NCI-H526 (cell line): ENCODE measurements at places on chromosomes 13 and 19.

DNA sequence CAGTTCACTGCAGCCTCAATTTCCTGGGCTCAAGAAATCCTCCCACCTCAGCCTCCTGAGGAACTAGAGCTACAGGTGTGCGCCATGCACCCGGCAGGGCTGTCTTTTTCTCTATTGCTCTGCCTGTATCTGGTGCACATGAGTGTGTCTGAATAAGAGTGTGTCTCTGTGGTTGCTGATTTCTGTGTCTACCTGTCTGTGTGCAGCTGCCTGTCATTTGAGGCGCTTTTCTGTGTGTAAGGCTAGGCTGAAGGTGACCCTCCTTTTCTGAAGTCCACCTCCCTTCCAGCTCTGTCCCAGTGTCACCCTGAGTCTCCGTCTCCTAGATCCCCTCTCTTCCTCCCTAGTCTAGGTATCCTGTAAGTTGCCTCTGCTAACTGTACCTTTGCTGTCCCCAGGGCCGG is 1.5 kb upstream of the PRR12 start:
- no peak for DNase-seq

DNA sequence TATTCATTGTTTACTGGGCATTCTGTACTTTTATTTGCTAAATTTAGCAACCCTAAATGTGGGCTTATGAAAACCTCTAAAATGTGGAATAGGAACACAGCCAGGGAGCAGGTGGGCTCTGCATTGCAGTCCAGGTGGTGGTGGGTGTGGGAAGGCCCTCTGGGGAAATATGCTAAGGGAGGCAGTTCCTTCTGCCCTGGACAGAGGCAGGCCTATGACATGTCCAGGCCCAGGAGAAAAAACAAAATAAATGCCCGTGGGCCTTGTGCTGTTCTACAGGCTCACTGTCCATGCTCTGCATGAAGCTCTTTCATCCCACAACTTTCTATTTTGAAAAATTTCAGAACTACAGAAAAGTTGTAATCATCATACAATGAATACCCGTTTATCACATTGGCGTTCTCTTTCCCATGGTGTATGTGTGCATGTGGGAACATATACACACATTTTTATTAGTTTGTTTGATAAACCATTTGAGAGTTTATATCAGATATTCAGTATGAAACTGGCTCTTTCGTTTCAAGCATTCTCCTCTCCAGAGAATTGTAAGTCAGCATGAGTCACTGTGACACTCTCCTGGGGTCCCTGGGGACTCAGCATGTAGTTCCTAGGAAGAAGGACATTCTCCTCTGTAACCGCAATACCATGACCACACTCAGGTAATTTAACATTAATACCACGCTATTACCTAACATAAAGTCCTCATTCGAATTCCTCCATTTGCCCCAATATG is 505.3 kb downstream of the COG6 start:
- no peak for DNase-seq

DNA sequence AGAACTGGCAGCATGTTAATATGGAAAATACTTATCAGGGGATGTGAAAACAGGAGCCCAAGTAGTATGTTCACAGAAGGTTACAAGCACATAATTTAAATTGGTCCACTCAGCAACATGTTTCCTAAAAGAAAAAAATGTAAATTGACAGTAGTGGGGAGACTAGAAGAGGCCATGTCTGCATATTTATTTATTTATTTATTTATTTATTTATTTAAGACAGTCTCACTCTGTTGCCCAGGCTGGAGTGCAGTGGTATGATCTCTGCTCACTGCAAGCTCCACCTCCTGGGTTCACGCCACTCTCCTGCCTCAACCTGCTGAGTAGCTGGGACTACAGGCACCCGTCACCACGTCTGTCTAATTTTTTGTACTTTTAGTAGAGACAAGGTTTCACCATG is 13.7 kb upstream of the ZNF8 start:
- no peak for DNase-seq

DNA sequence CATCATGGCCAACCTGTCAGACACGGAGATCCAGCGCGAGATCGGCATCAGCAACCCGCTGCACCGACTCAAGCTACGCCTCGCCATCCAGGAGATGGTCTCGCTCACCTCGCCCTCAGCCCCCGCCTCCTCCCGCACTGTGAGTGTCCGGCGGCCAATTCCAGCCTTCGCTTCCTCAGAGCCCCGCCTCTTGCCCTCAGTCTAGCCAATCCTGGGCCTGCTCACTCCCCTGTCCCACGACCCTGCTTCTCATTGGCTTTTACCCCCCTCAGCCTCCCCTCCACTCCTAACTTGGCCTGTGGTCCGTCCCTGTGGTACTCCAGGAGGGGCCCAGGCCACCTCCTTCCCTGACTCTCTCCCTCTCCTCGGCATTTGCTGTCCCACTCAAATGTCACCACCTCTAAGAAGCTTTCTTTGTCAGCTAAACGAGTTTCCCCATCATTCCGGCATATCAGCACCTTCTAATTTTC is 12.3 kb downstream of the HRC start:
- DNase-seq, result peak; percentile 89

- DNase-seq, result no peak
Measured at GRCh38 chr19:50658441-50659317, 9.4 kb downstream of the C19orf81 start.
